Articular chondrocyte of knee joint (primary cell): ENCODE measurements at places on chromosomes 4 and X. TPM values are rescaled to one million over a fixed set of nuclear protein-coding genes. Genes with fewer than 3 reads are reported as not detected.

TMLHE gene
- total RNA-seq = 20.4 and 21.1 TPM in 2 replicates

HTN3 gene
- total RNA-seq = not detected in 2 replicates

CLIC2 gene
- total RNA-seq = 5.1 and 10.7 TPM in 2 replicates

RXFP1 gene
- total RNA-seq = 0.13 and 0.97 TPM in 2 replicates

SPANXD gene
- not detected in 2 replicates for total RNA-seq

RAB39B gene
- 0.52 and 0.86 TPM in 2 replicates for total RNA-seq

CT45A6 gene
- not detected in 2 replicates for total RNA-seq

PCDH11X gene
- not detected in 2 replicates for total RNA-seq

AKAP4 gene
- total RNA-seq = not detected in 2 replicates

GPRASP3 gene
- total RNA-seq = 8.6 and 8.9 TPM in 2 replicates

GYPE gene
- total RNA-seq = 1.6 and 2.1 TPM in 2 replicates

NFXL1 gene
- 8.8 and 12.4 TPM in 2 replicates for total RNA-seq

SPP1 gene
- 0.32 and 0.39 TPM in 2 replicates for total RNA-seq

CFAP99 gene
- total RNA-seq = under 0.01 TPM in 1 of 2 replicates, not detected in the other

MED28 gene
- 12.6 and 16.7 TPM in 2 replicates for total RNA-seq

LIAS gene
- total RNA-seq = 7.9 and 11.1 TPM in 2 replicates

TNIP3 gene
- total RNA-seq = 0.13 and 1.8 TPM in 2 replicates

CPLX1 gene
- total RNA-seq = 0.13 TPM in 1 of 2 replicates, not detected in the other

MFAP3L gene
- total RNA-seq = 5.1 and 5.9 TPM in 2 replicates

SYP gene
- 0.22 and 0.39 TPM in 2 replicates for total RNA-seq

HMGN5 gene
- total RNA-seq = 1.4 and 2.6 TPM in 2 replicates

CCKAR gene
- 0.91 and 14.8 TPM in 2 replicates for total RNA-seq

GAGE12J gene
- not detected in 2 replicates for total RNA-seq

SHISA3 gene
- 1.2 and 3.6 TPM in 2 replicates for total RNA-seq

OTUD6A gene
- not detected in 2 replicates for total RNA-seq

ZNF518B gene
- total RNA-seq = 25.1 and 32.1 TPM in 2 replicates

RNF128 gene
- not detected in 2 replicates for total RNA-seq

GLOD5 gene
- total RNA-seq = not detected in 2 replicates

DCLK2 gene
- 11.8 and 11.9 TPM in 2 replicates for total RNA-seq

DMP1 gene
- not detected in 2 replicates for total RNA-seq

VCX gene
- total RNA-seq = not detected in 2 replicates

SRPX2 gene
- 28.4 and 36.2 TPM in 2 replicates for total RNA-seq

RBM46 gene
- under 0.01 and 0.32 TPM in 2 replicates for total RNA-seq

GNRHR gene
- total RNA-seq = not detected in 2 replicates

ATP8A1 gene
- total RNA-seq = 2.2 and 7.0 TPM in 2 replicates

IL2RG gene
- 0.13 and 0.32 TPM in 2 replicates for total RNA-seq

TMEM35A gene
- 0.52 and 0.86 TPM in 2 replicates for total RNA-seq

SHROOM4 gene
- 3.3 and 3.4 TPM in 2 replicates for total RNA-seq

PAK3 gene
- 0.13 and 0.76 TPM in 2 replicates for total RNA-seq

LRRC66 gene
- 1.0 and 1.4 TPM in 2 replicates for total RNA-seq

GSX2 gene
- 0.43 TPM in 1 of 2 replicates, not detected in the other for total RNA-seq

CCNA2 gene
- 26.4 and 40.1 TPM in 2 replicates for total RNA-seq

PCDH18 gene
- total RNA-seq = 54.5 and 58.4 TPM in 2 replicates

PPBP gene
- not detected in 2 replicates for total RNA-seq
